ENCODE measurements at places on chromosomes 11 and 22. TPM values are rescaled to one million over a fixed set of nuclear protein-coding genes. Genes with fewer than 3 reads are reported as not detected.

DNA sequence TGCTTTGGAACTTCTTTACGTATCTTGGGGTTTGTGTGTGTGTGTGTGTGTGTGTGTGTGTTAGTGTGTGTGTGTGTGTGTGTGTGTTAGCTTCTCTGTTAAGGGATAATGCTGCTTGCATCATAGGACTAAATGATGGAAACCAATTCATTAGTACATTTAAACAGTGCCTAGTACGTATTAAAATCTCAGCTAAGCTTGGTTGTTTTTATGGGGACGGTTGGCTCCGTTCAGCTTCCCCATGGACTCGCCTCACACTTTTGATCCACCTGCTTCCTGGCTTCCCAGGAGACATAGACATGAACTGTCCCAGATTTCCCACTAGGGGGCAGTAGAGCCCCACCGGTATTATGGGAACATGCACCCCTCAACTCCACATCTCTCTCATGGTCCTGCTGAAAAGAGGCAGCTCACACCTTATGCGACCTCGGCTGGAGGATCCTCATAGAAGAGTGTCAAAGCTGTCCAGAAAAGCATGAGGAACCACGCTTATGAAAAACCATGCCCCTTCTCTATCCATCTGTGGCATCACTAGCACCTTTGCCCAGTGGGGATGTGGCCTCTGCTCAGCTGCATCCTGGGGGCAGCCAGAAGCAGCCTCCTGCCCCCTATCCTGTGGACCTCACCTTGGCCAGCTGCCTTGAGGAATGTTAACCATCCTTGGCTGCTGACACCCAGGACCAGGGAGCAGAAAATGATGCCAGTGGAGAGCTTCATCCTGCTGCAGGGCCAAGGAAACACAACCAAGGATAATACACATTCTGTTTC, 9.7 kb upstream of the SAAL1 start:
- peak; percentile 34 for DNase-seq

- DNase-seq: no peak
Measured at GRCh38 chr22:29786031-29786430, 18.9 kb downstream of the UQCR10 start.

- no peak for DNase-seq
Measured at GRCh38 chr11:1536065-1536843, 35.8 kb downstream of the DUSP8 start.

GRCh38 chr11:69435161-69435986, 46.1 kb upstream of the LINC01488 start:
- no peak for DNase-seq

DNA sequence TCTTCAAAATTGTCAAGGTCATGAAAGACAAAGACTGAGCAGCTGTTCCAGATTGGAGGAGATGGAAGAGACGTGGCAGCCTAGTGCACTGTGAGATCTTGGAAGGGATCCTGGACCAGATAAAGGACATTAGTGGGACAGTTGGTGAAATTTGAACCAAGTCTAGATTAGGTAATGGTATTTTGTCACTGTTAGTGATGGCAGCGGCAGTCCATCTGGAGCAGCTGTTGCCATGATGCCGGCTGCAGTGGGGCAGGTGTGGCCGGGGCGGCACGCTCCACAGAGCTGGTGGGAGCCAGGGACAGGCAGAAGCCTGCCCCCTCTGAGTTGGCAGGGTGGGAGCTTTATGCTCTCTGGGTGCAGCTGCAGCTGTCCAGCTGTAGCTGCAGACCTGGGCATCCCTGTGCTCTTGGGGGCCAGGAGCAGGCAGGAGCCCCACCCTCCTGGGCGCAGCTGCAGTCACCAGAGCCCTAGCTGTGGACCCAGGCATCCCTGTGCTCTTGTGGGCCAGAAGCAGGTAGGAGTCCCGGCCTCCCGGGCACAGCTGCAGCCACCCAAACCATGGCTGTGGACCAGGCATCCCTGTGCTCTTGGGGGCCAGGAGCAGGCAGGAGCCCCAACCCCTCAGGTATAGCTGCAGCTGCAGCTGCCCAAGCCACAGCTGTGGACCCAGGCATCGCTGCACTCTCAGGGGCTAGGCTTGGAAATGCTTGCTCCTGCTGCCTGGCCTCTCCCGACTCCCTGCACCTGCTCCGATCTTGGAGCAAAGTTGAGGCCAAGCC, 20.7 kb downstream of the DIXDC1 start:
- no peak for DNase-seq

- DNase-seq: no peak
Measured at GRCh38 chr11:79249295-79249993, 191.4 kb downstream of the TENM4 start.

DNA sequence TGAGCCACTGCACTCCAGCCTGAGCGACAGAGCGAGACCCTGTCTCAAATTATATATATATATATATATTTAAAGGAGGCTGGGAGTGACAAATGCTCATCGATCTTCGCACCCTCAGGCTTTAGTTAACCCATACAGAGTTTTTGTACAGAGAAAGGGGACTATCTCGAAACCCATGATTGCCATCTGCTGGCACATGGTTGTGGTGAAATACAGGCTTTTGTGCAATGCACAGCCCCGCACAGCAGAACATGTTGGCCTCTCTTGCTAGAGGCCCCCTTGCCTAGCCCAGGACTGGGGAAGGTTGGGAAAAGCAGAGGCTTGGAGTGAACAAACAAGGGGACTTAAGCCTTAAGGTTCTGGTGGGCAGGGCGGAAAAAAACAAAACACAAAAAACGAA, 3.6 kb downstream of the MYBPC3 start:
- DNase-seq: no peak

DNA sequence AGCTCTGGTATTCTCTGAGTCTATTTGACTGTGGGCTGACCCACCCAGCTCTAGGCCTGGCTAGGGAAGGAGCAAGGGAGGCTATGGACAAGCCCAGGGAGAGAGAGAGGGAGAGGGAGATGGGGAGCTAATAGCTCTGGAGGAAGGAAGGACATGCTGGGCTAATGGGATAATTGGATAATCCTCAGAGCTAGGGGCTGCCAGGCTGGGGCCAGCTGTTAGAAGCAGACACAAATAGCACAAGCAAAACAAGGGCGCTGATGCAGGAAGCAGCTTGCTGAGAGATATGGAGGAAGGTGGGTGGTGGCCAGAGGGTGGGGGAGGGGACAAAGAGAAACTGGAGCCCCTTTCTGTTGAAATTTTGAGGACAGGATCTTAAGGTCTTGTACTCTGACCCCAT, 23.2 kb downstream of the ADORA2A start:
- no peak for DNase-seq

GRCh38 chr11:86510674-86511073, 136.0 kb downstream of the CCDC81 start:
- no peak for DNase-seq

GRCh38 chr11:65988791-65989592, 13.0 kb downstream of the EIF1AD start:
- peak; percentile 89 for DNase-seq

- no peak for DNase-seq
Measured at GRCh38 chr22:49514641-49515040, 313.0 kb downstream of the BRD1 start.

GRCh38 chr22:36497910-36498665, 8.8 kb downstream of the FOXRED2 start:
- DNase-seq: no peak

DNA sequence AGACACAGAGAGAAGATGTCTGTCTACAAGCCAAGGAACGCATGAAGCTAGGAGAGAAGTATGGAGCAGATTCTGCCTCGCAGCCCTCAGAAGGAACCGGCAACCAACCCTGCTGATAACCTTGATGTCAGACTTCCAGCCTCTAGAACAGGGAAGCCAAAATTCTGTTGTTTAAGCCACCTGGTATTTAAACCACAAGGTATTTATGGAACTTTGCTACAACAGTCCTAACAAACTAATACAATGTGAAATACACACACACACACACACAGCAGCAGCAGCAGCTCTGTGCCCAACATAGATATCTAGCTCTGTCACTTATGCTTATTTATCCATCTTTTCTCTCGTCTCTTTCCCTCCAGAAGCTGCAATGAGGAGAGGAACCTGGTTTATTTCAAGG, 400.0 kb downstream of the ETS1 start:
- DNase-seq: no peak

DNA sequence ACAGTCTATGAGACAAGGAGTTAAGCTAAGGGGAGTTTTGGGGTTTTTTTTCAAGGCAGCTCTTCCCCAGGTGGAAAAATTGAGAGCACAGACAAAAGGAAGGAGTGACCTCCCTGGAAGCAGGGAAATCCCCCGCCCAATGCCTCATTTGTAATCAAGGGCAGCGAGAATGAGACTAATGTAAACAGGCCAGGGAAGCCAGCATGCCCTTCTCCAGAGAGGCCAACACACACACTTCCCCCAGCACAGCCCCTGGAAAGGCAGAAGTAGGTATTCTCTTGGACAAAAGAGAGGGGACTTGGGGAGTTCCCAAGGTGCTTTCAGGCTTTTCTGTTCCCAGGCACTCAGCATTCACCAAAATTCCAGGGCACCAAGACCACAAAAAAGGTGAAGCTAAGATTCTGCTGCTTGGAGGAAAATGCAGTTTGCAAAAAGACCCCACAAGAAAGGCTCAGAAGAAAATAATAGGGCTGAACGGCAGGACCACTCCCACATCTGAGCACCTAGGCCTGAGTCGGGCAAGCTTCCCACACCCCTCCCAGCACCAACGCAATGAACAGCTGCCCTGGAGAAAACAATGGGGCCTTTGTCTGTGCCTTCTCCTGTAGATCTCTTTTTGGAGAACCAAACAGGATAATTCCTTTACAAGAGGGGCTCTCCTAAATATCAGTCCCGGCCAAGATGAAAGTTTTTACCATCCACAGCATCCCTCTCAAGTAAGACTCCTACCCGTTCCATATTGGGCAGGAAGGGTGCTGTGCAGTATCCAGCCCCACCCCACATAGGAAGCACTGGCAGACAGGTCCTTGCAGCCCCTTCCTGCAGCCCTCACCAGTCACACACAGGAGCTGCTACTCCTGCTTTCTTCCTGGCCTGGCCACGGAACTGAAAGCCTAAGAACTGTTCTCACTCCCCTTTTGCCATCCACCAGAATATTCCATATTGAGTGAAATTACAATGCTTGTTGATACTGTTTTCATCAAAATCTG, 70.7 kb upstream of the AKIP1 start:
- DNase-seq: no peak

GRCh38 chr22:48660790-48661740, 1166.6 kb downstream of the BRD1 start:
- no peak for DNase-seq

DNA sequence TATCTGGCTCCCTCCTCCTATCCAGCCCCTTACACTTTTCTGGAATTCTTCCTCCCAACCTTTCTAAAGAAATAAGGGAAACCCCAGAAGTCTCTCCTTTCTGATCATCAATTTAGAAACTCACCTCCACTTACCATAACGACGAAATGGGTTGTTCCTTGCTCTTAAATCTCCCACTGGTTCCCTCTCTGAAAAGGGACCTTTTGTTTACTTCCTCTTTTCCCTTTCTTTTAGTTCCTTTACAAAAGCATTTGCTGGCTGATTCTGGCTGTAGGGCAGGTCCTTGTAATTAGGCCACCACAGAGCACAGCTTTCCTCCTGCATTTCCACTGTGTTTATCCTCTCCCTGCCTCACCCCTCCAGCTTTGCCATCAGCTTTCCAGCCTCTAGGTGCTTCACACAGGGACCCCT, 12.0 kb downstream of the JAML start:
- no peak for DNase-seq

DNA sequence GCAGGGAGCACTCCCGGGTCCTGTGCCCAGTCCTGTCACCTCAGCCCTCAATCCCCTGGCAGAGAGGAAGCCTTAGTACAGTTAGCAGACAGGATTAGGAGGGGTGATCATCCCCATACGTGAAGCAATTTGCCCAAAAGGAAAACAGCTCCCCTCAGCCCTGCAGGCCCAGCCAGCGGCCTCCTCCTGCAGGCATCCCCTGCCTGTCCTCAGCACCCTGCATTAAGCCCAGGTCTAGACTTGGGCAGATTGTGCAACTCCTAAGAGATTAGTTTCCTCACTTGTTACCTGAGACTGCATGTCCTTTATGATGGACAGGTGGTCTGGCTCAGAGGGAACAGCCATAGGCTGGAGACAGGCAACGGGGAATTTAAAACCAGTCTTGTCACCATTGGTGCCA, 95.5 kb upstream of the TMEM45B start:
- DNase-seq: no peak

Gene FXYD6
- 122 TPM for polyA plus RNA-seq

Gene CDON
- polyA plus RNA-seq: 32.7 TPM

Gene UBQLNL
- polyA plus RNA-seq: 0.62 TPM

Gene PARVA
- 100 TPM for polyA plus RNA-seq

Gene KDELR3
- 9.3 TPM for polyA plus RNA-seq

Gene TLCD5
- 12.8 TPM for polyA plus RNA-seq

Gene LRRC55
- 4.6 TPM for polyA plus RNA-seq

Gene HSPB2
- 1.5 TPM for polyA plus RNA-seq
